Chondrocyte (in vitro differentiated cells): ENCODE measurements at places on chromosomes 3 and 15. TPM values are rescaled to one million over a fixed set of nuclear protein-coding genes. Genes with fewer than 3 reads are reported as not detected.

DNA sequence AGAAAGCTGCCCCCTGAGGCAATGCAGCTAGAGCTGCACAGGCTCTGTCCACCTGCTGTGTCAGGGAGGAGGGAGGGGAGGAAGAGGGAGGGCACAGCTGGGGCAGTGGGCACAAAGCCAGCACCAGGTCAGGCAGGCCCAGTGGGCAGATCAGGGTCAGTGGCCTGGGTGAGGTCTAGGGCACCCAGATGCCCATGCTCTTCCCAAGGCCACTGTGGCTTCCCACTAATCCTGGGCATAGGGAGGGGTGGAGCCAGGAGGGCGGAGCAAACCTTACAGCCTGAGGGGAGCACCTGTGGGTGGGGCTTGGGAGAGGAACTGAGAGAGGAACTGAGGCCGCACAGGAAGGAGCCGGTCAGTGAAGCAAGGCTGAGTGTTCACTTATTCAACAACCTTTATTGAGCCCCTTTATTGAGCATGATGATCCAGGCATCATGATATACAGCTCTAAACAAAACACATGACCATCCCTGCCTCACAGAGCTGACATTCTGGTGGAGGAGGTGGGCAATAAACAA lies 55.0 kb downstream of the RHCG start:
- H3K27ac ChIP-seq = no peak overlapping the region
- no peak overlapping the region for H3K4me3 ChIP-seq
- H3K27me3 ChIP-seq = peaks cover 56% of the 10 kb centered on the region
- DNase-seq = no peak
- no peaks in the 10 kb centered on the region for H3K4me1 ChIP-seq
- no peaks in the 10 kb centered on the region for H3K36me3 ChIP-seq

GRCh38 chr3:114111060-114111770 lies 54.7 kb downstream of the QTRT2 start:
- no peak for DNase-seq
- no peak overlapping the region for H3K4me3 ChIP-seq
- peaks cover 18% of the 10 kb centered on the region for H3K27me3 ChIP-seq
- H3K27ac ChIP-seq = no peak overlapping the region

GRCh38 chr3:128226795-128227395 lies 73.6 kb downstream of the EEFSEC start:
- no peak overlapping the region for H3K4me3 ChIP-seq
- H3K4me1 ChIP-seq = peaks cover 20% of the 10 kb centered on the region
- H3K27ac ChIP-seq = no peak overlapping the region
- H3K36me3 ChIP-seq = no peaks in the 10 kb centered on the region

DNA sequence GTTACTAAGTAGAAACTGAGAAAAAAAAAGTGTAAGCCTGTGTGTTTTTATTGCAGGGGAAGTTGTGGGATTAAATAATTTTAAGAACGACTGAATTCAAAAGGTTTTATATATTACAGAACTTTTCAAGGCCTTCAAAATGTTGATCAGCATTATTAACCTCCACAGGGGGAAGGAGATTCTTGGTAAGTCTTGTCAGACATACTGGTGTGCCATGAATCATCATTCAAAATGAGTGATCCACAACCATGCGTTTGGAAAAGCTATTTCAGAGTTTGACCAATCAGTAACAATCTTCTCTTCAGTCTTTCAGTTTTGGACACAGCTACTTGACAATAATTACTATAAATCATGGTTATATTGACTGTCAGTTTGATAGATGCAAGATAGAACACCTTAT lies 70.2 kb downstream of the ADAMTS9 start:
- peaks cover 4% of the 10 kb centered on the region for H3K4me1 ChIP-seq
- H3K27ac ChIP-seq = no peak overlapping the region
- H3K27me3 ChIP-seq = no peaks in the 10 kb centered on the region
- DNase-seq = no peak
- peaks cover 11% of the 10 kb centered on the region for H3K36me3 ChIP-seq
- H3K4me3 ChIP-seq = no peak overlapping the region

DNA sequence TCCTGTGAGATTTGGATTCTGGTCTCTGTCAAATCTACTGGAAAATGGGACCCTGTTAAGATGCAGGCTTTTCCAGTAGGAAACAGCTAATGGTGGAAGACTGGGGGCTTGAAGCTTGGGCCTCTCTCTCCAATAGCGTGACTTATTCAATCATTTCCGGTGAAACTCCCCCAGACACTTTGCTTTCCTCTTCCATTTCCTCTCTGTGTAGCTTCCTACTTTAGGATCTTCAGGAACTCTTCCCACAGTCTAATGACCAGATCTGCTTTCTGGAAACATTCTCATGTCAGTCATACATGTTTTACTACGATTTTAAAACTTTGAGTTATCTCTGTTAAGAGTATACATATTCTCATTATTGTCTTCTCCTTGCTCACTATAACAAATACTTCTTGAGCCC lies 28.0 kb upstream of the TPRG1 start:
- no peak for DNase-seq
- H3K36me3 ChIP-seq = peaks cover 1% of the 10 kb centered on the region
- H3K4me1 ChIP-seq = peaks cover 8% of the 10 kb centered on the region
- H3K4me3 ChIP-seq = no peak overlapping the region

DNA sequence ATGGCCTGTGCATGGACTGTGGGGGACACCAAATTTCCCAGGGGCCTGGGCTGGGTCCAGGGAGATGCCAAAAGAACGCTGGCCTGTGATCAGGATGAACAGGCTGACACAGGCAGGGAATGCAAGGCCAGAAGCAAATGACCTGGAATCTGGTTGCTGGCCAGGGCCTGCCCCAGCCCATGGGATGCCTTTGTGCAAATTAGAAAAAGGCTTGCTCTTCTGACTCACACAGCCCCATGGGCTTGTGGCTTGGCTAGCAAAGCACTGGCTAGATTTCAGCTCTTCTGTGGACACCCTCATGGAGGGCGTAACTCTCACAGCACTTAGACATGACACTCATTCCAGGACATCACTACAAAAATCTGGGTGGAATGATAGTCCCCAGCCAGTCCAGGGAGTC lies 356.0 kb downstream of the SHQ1 start:
- H3K27ac ChIP-seq = peak overlapping the region; percentile 61
- H3K4me3 ChIP-seq = no peak overlapping the region
- DNase-seq = no peak
- H3K27me3 ChIP-seq = peaks cover 2% of the 10 kb centered on the region
- peaks cover 32% of the 10 kb centered on the region for H3K4me1 ChIP-seq
- H3K36me3 ChIP-seq = peaks cover 3% of the 10 kb centered on the region

GRCh38 chr15:35281515-35281914 lies 196.4 kb upstream of the NANOGP8 start:
- DNase-seq = no peak
- no peak overlapping the region for H3K4me3 ChIP-seq
- H3K36me3 ChIP-seq = peaks cover 8% of the 10 kb centered on the region
- no peaks in the 10 kb centered on the region for H3K27me3 ChIP-seq
- no peaks in the 10 kb centered on the region for H3K4me1 ChIP-seq

GRIP2 gene
- total RNA-seq = 0.20 to 0.63 TPM in 2 of 3 replicates, not detected in the other

DNA sequence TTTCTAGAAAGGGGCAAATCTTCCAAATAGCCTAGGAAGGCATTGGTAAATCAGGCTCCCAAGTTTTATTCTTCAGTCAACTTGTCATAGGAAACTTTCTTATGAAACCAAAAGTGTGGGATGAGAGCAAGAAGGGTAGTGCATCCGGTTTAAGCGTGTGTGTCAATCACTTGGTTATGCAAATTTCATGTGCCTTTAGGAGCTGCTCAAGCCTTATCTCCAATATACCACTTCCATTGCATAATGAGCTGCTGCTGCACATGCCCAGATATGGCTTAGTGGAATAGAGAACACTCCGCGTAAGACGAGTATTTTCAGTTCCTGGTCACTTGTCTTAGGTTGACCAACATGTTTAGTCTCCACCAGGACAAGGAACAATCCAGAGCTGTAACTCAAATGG lies 242.1 kb downstream of the CBLB start:
- no peak overlapping the region for H3K4me3 ChIP-seq
- H3K27ac ChIP-seq = no peak overlapping the region
- no peaks in the 10 kb centered on the region for H3K36me3 ChIP-seq
- no peaks in the 10 kb centered on the region for H3K27me3 ChIP-seq
- no peak for DNase-seq

PPARG gene
- total RNA-seq = 3.3 to 9.7 TPM (median 9.2 TPM) in 3 replicates

DNA sequence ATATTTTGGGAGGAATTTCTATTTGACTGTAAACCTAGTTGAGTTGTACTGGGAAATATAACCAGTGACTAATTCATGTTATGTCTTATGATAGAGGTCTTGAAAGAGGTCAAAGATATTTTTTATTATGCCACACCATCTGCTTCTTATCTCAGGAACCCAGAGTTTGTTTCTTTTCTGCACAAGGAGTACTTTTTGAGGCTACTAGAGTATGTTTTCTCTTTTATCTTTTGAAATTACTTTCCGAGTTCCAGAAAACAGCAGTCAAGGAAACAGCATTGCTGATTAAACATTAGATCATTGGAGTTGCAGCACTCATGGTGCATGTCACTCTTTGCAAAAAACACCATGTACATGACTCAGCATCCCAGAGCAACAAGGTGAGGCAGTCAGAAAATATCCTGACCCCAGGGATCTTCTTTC lies 645.8 kb upstream of the NR2F2 start:
- no peak overlapping the region for H3K27ac ChIP-seq
- H3K36me3 ChIP-seq = no peaks in the 10 kb centered on the region
- H3K4me3 ChIP-seq = no peak overlapping the region
- H3K27me3 ChIP-seq = no peaks in the 10 kb centered on the region
- no peak for DNase-seq
- H3K4me1 ChIP-seq = peaks cover 12% of the 10 kb centered on the region

SLC6A1 gene
- 0.87 to 2.3 TPM (median 2.0 TPM) in 3 replicates for total RNA-seq
